ENCODE measurements at places on chromosomes 5 and 9.

DNA sequence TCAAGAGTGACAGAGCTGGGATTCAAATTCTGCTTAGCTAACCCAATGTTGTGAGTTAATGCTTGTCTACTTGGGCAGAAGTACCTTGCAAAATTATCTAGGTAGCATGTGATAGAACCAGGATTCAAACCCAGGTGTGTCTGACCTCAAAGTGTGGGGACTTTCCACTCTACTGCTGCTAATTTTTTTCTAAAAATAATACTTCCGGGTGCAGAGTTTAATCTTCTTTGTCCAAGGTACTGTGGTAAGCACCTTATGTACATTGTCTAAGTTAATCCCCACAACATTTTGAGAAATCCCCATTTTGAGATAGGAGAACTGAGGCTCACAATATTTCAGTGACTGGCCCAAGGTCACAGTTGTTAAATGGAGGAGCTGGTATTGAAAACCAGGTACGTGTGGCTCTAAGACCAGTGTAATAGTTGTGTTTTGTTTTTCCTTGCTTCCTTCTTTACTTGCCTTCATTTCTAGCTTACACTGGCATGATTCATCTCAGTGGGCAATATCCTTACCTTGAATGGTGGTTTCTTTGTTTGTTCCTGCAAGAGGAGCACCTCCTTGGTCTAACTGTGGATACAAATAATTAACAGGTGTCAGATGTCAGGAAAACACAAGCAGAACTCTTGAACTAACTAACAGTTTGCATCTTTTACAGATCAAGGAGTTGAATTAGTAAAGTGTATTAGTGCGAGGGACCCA is 7.5 kb downstream of the ALDOB start:
- no peak for DNase-seq

DNA sequence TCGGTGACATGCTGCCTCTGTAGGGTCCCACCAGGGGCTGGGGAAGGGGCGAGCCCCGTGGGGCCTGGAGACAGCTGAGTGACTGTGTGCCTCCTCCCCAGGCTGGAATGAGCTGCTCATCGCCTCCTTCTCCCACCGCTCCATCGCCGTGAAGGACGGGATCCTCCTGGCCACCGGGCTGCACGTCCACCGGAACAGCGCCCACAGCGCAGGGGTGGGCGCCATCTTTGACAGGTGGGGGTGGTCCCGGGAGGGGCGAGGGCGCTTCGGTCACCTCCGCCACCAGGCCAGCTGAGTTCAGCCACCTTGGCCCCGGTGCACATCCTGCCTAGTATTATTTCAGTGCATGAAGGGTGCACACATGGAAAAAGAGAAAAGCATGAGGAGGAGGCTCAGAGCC is 102.8 kb downstream of the RXRA start:
- DNase-seq, result no peak

GRCh38 chr9:79001012-79001411 is 570.8 kb upstream of the TLE4 start:
- DNase-seq, result no peak

DNA sequence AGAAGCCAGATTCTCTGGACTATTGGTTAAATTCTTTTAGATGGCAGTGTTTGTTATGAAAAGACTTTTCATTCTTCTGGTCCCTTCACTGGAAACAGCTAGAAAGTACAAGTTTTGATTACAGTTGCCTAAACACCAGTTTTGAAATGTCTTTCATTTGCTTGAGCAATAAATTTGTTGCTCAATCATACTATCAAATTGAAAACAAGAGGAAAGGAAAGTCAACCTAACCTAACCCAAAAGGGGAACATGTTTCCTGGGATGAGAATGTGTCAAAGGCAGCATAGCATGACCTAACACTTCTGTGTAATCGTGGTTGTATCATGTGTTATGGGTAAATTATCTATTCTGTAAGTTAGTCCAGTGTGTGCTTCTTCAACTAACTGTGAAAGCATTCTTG is 213.2 kb downstream of the TMC1 start:
- DNase-seq, result no peak

- DNase-seq, result no peak
These were observed 44.8 kb downstream of the PAPPA start for GRCh38 chr9:116198344-116198743.

DNA sequence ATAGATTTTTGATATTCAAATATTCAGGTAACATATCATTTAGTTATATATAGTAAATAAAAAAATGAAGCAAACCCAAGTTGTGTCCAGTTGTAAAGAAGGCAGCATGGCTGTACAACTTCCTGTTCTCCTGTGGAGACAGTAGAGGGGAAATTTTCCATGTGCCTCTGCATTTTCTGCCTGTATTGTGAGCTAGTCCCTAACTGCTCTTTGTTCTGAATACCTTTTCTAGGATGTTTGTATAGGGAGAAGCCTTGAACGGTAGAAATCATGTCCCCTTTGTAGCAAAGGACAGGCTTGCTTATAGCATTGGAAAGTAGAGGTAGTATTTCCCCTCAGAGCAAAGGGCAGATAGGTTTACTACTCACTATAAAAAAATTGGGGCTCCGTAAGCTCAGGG is 13.3 kb upstream of the RPS23 start:
- no peak for DNase-seq

DNA sequence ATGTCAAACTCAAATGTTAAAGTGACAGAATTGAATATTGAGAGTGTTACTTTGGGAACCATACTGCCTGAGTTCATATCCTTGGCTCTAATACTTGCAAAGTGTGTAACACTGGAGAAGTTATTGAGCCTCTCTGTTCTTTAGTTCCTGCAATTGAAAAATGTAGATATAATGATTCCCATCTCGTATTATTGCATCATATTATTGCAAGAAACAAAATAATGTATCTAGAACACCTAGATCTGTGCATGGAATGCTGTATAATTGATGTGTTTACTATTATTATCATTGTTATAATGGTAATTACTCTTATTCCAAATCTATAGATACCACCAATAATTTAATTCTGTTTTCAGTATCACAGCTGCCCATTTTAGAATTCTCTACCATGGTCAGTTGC is 310.3 kb downstream of the GABRG2 start:
- no peak for DNase-seq

- DNase-seq, result no peak
These were observed 54.5 kb downstream of the PFDN1 start for GRCh38 chr5:140248414-140248813.

- DNase-seq, result no peak
These were observed 2.8 kb downstream of the MGAT4B start for GRCh38 chr5:179803651-179804554.

- DNase-seq, result no peak
These were observed 20.1 kb downstream of the ZNF462 start for GRCh38 chr9:106883030-106883429.

GRCh38 chr5:103668281-103668680 is 105.7 kb upstream of the NUDT12 start:
- no peak for DNase-seq

DNA sequence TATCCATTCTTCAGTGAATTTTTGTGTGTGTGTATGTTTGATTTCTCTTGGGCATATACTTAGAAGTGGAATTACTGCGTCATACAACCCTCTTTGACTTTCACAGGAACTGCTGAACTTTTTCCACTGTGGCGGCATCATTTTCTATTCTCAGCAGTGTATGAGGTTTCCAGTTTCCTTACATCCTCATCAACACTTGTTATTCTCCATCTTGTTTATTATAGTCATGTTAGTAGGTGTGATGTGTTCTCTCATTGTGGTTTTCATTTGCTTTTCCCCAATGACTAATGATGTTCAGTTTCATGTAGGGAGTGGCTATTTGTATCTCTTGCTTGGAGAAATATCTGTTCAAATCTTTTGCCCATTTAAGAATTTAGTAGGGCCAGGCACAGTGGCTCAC is 2.6 kb downstream of the ZNF79 start:
- no peak for DNase-seq

DNA sequence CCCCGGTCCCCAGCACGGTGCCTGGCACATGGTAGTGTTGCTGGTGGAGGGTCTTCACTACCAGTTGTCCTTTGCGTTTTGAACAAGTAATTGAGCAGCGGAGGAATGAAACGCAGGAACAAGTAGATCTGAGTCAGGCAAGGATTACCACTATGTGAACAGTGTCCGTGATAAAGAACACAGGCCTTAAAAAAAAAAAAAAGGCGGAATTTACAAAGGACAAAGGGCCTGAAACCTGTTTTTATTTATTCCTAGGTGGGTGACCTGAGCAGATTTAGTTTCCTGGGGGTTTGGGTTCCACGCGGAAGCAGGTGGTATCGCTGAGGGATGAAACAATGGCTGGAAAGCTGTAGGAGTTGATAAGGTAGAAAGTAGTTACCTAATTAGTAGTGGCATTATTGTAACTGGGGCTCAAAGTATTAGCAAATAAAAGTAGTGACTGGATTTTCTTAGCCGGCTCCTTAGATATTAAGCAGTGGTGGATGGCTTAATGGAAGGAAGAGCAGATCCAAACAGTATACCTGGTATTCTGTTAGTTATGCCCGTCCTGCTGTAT is 1.1 kb downstream of the RUSC2 start:
- DNase-seq, result no peak

GRCh38 chr9:5735072-5735471 is 97.8 kb downstream of the ERMP1 start:
- DNase-seq, result no peak

DNA sequence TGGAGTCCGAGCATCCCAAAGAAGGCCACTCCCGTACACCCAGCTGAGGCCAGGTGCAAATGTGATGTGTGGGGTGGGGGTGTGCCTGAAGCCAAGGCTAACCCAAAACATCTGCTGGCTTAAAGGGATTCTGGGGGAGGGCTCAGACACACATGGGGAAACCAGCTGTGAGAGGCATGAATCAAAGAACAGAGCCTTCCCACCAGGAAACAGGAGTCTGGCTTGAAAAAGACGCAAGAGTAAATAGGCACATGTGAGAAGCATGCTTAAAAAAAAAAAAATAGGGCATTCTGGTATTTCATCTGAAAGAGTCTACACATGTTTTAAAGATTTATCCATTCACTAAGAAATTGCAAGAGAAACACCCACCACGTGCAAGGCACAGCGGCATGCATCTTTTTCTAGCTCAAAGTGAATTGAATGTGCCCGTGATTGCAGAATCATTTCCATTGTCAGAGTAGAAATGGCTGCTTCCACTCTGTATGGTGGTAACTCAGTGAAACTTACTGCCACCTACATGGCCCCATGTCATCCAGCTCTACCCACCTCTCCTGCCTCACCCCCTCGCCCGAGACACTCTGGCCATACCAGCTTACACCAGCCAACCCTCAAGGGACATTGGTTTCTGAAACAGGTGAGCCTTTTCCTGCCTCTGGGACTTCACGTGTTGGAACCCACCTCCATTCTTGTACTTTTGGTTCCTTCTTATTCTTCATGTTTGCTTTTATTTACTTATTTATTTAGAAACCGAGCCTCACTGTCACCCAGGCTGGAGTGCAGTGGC is 71.5 kb downstream of the SEMA5A start:
- no peak for DNase-seq

DNA sequence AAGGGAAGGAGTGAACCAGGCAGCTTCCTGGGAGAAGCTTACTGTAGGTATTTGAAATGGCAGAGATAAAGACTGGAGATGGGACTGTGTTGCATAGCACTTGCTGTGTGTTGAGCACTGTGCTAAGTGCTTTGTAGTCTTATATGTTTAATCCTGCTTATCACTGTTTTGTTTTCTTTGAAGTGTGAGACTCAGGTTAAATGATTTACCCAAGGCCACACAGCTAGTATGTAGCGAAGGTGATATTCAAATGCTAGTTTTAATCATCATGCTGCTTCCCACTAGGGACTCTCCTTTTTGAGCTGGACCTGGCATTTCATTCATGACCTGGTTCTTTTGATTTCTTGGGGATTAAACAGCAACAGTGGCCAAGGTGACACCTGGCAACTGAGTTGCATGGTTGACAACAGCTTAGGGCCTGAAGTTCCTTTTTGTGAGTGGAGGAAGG is 35.3 kb upstream of the SPRY4 start:
- no peak for DNase-seq

DNA sequence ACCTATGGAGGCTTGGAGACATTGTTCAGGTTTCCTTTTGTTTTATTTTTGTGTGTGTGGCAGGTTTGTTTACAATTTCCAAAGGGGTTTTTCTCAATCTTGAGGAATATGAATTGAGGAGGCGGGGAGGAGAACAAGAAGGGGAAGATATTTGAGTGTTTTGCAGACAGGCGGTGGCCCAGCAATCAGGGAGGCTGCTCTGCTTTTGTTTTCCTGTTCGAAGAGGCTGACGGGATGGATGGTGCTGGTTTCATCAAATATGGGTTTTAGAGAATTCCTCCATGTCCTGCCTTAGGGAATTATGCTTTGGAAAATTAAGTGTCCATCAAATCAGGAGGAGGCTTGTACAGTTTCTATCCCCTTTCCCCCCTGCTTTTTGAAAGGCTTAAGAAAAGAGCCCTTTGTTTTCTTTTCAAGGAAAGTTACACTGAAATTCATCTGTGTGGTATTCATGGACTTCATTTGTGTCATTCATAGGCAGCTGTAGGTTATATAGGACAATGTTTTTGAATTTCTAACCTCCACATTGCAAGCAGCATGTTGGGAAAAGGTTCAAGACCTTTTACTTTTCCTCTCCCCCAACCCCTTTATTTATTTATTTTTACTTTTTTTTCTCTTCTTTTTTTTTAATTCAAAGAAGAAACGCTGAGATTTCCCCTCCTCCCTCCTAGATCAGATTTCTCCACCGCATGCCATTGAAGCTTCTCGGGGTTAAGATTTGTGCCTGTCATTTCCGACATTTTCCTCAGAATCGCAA is 107.4 kb downstream of the ZNF462 start:
- no peak for DNase-seq

- DNase-seq, result no peak
These were observed 32.3 kb upstream of the WDR38 start for GRCh38 chr9:124820698-124821623.

GRCh38 chr9:137320555-137321384 is 18.7 kb upstream of the NRARP start:
- no peak for DNase-seq

DNA sequence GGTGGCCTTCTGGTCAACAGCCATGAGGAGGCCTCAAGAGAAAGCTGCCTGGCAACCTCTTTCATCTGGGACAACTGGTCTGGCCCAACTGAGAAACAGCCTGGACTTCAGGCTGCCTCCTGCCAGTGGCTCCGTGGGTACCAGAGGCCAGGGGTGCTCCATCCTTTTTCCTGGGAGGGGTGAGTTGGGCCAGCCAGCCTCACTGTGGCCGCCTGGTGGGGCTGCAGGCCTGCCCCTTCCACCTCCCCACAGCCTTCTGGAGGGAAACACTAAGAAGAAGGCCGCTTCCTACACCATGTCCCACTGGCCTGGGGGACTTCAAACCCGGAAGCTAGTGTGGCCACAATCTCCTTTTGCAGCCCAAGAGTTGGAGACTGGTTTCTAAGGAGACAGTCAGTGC is 13.8 kb upstream of the NKD2 start:
- no peak for DNase-seq

DNA sequence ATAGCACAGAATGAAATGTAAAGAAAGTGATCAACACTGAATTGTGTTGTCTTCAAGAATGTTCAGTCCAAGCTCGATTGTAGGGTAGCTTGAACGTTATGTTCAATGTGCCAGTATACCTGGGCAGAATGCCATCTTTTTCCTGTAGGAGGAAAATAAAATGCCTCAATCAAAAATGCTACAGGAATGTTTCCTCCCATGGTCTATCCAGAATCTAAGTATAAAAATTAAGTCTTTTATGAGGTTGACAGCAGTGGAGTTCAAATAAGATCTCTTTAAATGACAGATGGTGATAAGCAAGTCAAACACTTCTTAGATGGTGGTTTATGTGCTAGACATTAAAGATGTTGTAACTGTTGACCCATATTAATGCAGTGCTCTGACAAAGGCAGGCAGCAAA is 488.6 kb downstream of the CSNK1G3 start:
- no peak for DNase-seq

Data from central memory CD4-positive, alpha-beta T cell (primary cell).